Stimulated activated CD8-positive, alpha-beta memory T cell treated with anti-CD3 and anti-CD28 coated beads, Interleukin-4, amount 100 ng/mL, for 4 hours (primary cell): ENCODE measurements at places on chromosomes 2 and 18.

GRCh38 chr2:30679426-30680088 lies 127.7 kb downstream of the CAPN13 start:
- DNase-seq = no peak

DNA sequence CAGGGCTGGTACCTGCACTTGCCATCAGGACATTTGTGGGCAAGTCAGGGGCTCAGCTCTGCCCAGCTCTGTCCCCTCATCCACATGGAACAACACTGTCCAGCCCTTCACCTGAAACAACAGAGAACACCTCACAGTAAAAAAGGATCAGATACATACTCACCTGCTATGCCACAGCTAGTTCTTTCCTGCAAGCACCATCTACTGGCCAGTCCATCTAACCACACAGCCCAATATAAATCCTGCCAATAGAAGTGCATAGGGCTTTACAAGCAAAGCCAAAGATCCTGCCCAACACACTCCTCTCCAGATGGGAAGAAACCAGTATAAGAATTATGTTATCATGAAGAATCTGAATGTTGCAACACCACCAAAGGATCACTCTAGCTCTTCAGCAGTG lies 52.2 kb upstream of the GALNT13 start:
- no peak for DNase-seq

DNA sequence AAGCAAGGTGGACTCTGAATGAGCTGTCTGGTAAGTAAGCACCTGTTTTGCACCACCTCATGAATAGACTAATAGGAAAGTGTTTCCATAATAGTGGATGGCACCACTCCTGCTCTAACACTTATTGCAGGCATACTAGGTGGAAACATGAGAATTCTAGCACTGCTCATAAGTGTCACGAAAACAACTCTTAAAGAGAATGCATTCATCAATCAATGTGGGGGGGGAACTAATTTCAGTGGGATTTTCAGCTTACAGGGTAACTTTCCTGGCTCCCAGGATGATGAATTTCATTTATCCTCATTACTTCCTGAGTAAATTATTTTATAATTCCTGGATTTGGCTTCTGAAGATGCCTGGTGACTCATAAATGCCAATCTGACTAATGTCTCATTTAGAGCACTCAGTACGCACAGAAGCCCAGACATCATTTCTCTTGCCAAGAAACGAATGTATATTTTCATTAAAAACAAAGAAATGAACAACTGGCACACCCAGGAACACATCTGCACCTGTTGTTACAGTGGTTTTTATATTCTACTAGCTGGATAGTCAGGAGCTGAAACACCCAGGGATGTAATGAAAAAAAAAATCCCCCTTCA lies 129.6 kb downstream of the PID1 start:
- DNase-seq = no peak

- DNase-seq = no peak
Observed at GRCh38 chr2:159462961-159463360, 153.4 kb downstream of the BAZ2B start.

GRCh38 chr2:198127627-198128026 lies 323.2 kb downstream of the PLCL1 start:
- no peak for DNase-seq

DNA sequence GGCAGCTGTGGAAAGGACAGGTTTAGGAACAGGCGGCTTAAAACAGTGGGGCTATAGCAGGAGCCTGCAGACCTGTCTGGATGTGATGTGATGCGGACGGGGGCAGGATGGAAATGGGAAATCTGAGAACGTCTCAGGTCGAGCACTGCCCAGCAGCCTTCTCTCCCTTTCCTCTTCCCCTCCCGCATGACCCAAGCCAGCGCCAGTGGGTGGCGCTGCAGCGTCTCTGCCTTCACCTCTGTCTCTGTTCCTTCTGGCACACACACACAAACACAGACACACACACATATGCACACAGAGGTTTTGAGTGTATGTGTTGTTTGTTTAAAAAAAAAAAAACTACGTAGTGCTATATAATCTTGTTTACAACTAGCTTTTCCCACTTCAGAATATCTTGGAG lies 82.0 kb upstream of the SLC66A3 start:
- no peak for DNase-seq

- no peak for DNase-seq
Observed at GRCh38 chr18:12318857-12319256, 10.8 kb downstream of the TUBB6 start.

DNA sequence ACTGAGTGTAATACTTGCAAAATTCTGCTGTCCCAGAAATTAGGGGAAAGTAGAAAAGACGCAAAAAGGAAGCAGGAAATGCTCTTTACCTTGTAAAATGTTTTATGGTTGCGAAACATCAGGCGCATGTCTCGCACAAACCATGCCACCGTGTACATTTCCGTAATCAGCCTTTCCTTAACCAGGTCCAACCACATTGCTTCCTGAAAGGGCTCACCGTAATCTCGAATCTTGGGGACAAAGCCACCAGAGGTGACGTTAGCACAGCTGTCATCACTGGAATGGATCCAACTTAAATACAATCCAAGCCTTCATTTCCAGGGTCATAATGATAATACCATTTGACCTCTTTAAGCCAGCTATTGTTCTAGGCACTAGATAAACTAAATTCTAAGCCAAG lies 49.3 kb downstream of the SP110 start:
- DNase-seq = no peak

DNA sequence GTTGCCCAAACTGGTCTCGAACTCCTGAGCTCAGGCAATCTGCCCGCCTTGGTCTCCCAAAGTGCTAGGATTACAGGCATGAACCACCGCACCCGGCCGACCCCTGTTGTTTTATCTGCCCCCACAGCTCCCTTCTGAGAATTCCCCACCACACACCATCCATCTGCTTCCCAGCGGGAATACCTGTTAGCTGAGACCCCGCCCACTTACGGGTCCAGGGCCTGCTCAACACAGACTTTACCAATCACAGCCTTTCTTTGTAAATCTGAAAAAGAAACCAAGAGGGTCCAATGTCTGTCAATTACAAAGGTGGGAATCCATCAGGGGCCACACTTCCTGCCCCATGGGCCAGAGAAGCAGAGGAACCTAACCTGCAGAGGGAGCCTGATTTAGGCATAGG lies 14.2 kb upstream of the CABLES1 start:
- DNase-seq = no peak

GRCh38 chr18:77949355-77949973 lies 699.8 kb downstream of the GALR1 start:
- DNase-seq = no peak

- no peak for DNase-seq
Observed at GRCh38 chr2:38187541-38188011, 111.6 kb upstream of the CYP1B1 start.

GRCh38 chr2:112087346-112088020 lies 32.4 kb downstream of the TMEM87B start:
- DNase-seq = no peak

DNA sequence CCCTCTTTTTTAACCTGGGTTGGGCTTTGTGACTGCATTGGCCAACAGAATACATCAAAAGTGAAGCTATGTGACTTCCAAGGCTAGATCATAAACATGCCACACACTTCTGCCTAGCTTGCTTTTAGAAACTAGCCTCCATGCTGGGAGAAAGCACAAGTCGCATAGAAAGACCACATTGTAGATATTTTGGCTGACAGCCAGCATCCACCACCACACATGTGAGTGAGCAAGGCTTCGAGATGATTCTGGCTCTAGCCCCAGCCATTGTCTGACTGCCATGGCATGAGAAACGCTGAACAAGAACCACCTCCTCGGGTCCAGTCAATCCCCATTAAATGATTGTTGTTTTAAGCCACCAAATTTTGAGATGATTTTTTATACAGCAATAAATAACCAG lies 66.8 kb upstream of the STPG4 start:
- no peak for DNase-seq

DNA sequence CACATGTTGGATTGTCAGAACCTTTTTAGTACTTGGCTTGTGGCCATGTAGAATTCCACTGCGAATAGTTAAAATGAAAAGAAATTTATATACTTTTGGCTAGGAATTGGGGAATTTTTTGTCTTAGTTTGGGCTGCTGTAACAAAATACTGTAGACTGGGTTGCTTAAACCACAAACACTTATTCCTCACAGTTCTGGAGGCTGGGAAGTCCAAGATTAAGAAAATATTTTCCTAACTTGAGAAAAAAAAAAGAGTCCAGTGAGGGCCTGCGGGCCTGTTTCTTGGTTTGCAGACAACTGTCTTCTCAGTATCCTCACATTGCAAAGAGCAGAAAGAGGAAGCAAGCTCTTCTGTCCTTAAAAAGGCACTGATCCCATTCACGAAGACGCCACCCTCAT lies 81.9 kb downstream of the CD226 start:
- no peak for DNase-seq

DNA sequence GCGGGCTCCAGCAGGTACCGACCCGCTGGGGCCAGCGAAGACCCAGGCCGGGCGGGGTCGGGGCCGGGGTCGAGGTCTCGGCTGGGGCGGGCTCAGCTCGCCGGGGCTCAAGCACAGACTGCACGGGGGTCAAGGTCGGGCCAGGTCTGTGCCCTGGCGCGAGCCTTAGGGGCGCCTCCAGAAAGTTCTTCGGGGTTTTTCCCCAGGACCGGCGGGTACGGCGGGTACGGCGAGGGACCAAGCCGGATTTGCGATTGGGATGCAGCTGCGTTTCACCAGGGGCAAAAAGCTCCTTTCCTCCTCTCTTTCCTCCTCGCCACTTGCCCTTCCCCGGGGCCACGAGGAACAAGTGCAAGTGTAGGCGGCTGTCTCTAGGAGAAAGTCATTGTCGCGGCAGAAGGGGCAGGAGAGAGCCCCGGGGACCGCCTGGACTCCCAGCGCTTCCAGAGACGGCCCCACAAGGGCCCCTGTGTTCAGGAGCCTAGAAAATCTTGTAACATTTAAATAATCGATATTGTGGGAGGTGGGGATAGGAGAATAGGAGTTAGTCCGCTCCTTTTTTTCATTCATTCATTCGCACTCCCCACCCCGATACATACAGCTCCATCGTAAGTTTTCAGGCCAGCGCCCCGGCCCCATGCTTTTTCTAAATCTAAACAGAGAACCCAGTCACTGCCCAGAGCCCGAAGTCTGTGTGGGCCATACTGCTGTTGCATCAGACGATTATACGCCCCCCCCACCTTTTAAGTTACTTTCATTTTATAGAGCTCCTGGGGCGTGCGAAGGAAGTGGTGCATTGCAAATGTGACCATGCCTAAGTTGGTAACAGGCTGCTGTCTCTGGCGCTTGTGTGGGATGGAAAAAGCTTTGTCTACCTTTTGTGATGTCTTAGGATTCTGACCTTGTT lies 679 bp downstream of the PMAIP1 start:
- DNase-seq = peak; percentile 43

DNA sequence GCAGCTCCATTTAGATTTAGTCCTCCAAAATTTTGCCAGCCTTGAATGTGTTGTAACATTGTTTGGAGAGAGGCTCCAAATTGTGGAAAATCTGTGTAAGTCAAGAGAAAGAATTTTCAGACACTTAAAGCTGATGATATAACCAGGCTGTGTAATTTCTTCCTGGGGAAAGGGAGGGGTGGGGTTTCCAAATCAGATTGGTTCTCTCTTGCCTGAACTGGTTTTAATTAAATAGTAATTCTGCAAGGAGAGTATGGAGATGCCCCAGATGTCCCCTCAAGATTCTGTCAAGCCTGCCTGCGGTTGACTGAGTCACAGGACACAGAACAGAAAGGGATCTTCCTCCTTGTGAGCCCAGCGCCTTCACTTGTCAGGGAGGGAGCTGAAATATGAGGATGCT lies 54.5 kb downstream of the C18orf63 start:
- DNase-seq = no peak

- DNase-seq = no peak
Observed at GRCh38 chr2:159126432-159127022, 158.1 kb downstream of the TANC1 start.

GRCh38 chr2:70143314-70144150 lies 47.3 kb downstream of the C2orf42 start:
- DNase-seq = no peak

GRCh38 chr18:74450626-74451025 lies 6.5 kb downstream of the DIPK1C start:
- DNase-seq = no peak

GRCh38 chr18:50619861-50620275 lies 60.0 kb downstream of the MAPK4 start:
- DNase-seq = no peak

- DNase-seq = no peak
Observed at GRCh38 chr18:59047321-59048047, 92.2 kb upstream of the SEC11C start.

DNA sequence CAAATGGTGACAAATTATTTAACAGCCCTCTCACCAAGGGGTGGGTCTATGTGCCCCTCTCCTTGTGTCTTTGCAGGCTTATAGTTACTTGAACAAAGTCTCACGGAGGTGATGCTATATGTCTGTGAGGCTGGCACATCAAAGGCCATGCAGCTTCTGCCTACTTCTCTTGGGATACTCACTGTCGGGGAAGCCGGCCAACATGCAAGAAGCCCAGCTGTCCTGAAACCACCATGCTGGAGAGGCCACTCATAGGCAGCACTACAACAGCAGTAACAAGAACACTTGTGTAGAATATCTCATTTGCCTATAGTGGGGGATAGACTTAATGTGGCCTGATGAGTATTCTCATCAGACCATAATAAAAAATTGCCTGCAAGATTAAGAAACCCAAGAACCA lies 233.7 kb upstream of the NCKAP5 start:
- DNase-seq = no peak

GRCh38 chr2:229695961-229696360 lies 18.4 kb downstream of the DNER start:
- no peak for DNase-seq

- no peak for DNase-seq
Observed at GRCh38 chr2:192159736-192160135, 35.0 kb downstream of the TMEFF2 start.

GRCh38 chr2:120857422-120857821 lies 121.8 kb downstream of the GLI2 start:
- DNase-seq = no peak

- no peak for DNase-seq
Observed at GRCh38 chr2:218431878-218432277, 13.0 kb downstream of the VIL1 start.

DNA sequence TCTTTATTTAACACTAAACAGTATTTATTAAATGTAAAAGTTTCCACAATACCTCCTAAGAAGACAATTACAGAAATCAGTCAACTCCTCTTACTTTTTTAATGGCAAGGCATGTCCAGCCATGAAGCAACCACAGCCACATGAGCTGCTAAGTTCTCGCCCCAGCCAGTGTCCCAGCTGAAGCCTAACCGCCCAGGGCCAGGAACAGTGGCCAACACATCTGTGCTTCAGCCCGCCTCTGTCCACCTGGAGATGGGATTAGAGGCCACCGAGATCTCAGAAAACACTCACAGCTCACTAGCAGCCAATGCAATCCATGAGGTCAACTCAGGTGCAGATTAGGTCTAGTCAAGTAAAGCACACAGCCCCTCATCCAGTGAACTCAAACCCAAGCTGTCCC lies 40.2 kb downstream of the PID1 start:
- no peak for DNase-seq
